ENCODE measurements at places on chromosomes 5 and 9.

- no peak for DNase-seq
Measured at GRCh38 chr5:141121563-141121962, at the start of gene PCDHB4. Gene PCDHB4 (plus strand): TSS chr5:141121818. CDS start chr5:141121999, 181 bp downstream.

- no peak for DNase-seq
Measured at GRCh38 chr5:2894316-2894715, 142.8 kb upstream of the IRX2 start.

DNA sequence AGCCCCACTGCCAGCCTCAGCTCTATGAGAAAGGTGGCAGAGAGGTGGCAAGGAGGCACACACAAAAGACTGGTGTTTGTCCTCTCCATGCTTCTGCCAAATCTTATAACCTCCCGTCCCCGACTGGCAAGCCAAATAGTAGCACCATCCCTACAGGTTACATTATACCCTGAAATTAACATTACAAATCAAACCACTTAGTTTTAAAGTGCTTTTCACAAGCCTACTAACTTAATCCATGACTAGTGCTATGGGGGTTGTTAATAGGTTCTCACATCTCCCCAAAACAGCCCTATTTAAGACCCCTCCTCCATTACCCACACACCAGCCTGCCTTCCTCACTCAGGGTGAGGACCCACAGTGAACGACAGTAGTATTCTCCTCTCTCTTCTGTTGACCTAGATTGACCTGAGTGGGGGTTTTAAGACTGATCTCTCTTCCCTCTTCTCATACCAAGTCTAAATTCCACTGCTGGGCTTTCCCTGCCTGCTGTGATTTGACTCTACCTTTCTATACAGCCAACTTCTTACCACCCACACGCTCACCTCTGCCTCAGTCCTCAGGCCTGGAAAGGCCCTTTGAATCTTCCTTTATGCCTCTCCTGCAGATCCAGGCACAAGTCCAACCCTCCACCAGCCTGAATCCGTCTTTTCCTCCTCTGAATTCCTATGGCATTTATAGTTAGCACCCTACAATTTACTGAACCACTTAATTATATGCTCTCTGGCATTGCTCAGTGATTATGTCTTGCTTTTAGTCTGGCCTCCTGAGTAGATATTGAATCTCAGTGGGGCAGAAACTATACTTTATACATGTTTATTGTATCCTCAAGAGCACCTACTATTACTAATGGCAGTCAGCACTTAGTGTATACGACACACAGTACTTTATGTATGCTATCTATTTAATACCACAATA, 116.1 kb downstream of the TMEM174 start:
- no peak for DNase-seq

GRCh38 chr5:34045996-34046395, 3.0 kb upstream of the C1QTNF3 start:
- no peak for DNase-seq

- DNase-seq: no peak
Measured at GRCh38 chr5:60583616-60584015, 116.3 kb downstream of the DEPDC1B start.
